ENCODE measurements at places on chromosomes 11 and 22.
A peak's percentile ranks its signal among the peaks of the same experiment; 100 is the strongest.

- no peak for DNase-seq
Measured at GRCh38 chr22:48404801-48405447, 1422.7 kb downstream of the BRD1 start.

DNA sequence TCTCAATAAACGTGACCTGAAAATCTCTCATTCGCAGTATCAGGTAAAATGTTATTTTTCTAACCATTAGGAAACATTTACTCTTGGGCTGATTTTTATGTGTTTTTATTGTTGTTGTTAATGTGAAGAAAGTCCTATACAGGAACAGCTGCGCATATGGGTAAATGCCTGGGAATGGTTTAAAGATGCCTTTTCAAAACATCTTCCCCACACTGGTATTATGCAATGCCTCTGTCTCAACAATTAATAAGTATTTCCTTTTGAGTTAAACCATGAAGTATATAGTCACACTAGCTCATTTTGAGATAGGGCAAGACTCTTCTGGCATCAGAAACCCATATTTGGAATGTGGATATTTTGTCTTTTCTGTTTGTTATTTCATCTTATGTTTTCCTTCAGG lies 13.7 kb upstream of the LIN7C start:
- DNase-seq: no peak

- DNase-seq: peak; percentile 56
Measured at GRCh38 chr11:27699242-27699925, 871 bp downstream of the BDNF start.

GRCh38 chr11:72732329-72732728 lies 19.9 kb downstream of the ARAP1 start:
- DNase-seq: no peak

- DNase-seq: no peak
Measured at GRCh38 chr11:69515271-69516245, 34.1 kb downstream of the LINC01488 start.

DNA sequence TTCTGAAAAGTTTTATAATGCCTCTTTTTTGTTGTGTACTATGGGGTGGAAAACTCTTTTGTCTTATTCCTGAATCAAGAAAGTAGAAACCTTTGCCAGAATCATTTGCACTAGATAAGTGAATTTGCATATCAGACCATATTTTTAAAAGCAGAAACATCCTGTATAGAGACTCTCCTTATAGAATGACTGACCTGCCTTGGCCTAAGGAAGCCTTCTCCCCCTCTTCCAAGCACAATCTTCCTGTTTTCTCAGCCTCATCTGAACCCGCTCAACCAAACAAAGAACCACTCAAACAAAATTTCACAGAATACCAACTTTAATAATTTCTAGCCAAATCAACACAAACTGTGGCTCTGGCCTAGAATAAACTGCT lies 60.3 kb downstream of the SIK3 start:
- no peak for DNase-seq

DNA sequence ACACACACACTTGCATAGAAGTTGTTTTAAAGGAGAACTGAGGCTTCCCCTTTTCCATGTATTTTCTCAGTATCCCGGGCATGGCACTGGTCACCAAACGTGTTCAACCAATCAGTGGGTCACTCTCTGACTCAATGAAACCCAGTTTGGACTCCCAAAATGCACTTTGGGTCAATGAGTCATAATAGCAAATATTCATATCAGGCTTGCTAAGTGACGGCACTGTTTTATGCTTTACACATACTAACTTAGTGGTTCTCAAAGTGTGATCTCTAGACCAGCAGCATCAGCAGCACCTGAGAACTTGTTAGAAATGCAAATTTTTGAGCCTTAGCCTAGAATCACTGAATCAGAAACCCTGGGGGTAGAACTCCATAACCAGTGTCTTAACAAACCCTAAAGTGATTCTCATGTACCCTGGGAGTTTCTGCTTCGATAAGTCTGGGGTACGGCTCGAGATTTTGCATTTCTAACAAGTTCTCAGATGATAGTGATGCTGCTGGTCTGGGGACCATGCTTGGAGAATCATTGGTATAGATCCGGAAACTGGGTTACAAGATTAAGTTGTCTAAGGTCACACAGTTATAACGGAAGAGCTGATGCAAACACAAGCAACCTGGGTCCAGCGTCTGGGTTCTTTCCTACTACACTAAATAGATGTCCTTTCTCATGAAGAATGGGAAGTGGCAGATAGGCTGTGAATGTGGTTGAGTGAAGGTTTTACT lies 35.6 kb downstream of the ETS1 start:
- no peak for DNase-seq

- DNase-seq: no peak
Measured at GRCh38 chr22:33379836-33380235, 321.7 kb upstream of the SYN3 start.

- no peak for DNase-seq
Measured at GRCh38 chr22:39332441-39333064, 13.1 kb upstream of the RPL3 start.

GRCh38 chr11:78690352-78690987 lies 115.8 kb upstream of the NARS2 start:
- DNase-seq: peak; percentile 75

- DNase-seq: no peak
Measured at GRCh38 chr11:77346906-77347603, 45.6 kb upstream of the GDPD4 start.

- no peak for DNase-seq
Measured at GRCh38 chr11:60858731-60859464, 3.1 kb upstream of the PTGDR2 start.

- DNase-seq: no peak
Measured at GRCh38 chr11:44146931-44147330, 51.5 kb downstream of the EXT2 start.

DNA sequence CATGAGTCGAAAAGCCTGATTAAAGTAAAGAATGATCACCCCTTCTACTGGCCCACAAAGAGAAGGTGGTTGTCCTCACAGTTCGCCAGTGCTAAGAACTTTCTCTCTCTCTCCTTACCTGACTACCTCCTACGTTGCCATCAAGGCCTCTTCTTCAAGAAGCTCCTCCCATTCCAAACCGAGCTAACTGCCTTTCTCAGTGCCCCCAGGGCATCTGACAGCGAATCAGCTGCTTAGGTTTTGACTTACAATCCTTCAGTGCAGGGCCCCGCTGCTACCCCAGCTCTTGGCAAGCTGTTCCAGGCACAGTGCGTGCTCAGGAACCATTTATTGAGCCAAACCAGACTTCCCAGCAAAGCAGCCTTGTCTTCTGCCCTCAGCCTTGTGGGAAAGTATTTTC lies 5.8 kb downstream of the VSTM5 start:
- DNase-seq: no peak

- DNase-seq: no peak
Measured at GRCh38 chr11:120392793-120393192, 56.6 kb downstream of the ARHGEF12 start.

DNA sequence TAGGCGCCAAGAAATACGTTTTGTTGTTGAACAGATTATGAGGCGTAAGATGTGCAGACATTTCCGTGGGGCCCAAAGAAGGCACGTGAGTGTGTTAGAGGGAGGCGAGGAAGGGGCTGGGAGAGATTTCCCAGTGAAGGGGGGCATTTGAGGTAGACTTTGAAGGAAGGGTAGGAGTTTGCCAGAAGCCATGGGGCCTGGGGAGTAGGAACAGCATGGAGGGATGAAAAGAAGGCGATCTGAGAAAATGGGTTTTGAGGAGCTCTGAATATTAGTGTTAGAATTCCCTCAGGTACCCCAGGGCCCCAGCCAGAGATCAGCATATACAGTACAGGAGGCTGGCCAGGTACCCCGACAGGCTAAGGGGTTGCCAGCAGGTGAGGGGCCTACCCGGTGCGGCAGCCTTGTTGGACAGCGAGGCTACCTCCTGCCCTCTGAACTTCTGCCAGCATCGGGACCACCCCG lies 414 bp upstream of the MIEF1 start:
- no peak for DNase-seq

DNA sequence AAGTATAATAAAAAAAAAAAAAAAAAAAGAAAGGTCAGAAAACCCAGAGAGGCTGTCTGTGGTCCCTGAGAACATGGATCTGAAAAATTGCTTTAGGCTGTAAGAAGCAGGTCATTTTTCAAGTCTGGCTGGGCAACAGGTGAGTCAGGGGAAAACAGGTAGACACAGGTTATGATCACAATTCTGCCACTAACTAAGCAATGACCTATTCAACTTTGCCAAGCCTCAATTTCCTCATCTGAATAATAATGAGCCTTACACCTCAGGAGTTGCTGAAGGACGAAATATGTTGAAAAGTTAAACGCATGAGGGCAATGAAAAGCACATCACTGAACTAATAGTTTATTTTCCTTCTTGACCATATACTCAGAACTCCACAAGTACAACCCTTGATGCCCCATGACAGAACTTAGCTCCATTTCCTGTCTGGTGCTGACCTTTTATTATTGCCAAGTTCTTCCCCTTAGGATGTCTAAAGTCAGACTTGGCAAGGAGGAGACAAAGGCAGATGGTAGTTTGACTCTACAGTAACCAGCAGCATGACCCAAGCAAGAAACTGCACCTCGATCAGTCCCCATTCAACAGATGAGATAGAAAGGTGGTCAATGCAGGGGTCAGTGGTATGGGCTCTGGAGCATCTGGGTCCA lies 93.6 kb downstream of the SYN3 start:
- no peak for DNase-seq

DNA sequence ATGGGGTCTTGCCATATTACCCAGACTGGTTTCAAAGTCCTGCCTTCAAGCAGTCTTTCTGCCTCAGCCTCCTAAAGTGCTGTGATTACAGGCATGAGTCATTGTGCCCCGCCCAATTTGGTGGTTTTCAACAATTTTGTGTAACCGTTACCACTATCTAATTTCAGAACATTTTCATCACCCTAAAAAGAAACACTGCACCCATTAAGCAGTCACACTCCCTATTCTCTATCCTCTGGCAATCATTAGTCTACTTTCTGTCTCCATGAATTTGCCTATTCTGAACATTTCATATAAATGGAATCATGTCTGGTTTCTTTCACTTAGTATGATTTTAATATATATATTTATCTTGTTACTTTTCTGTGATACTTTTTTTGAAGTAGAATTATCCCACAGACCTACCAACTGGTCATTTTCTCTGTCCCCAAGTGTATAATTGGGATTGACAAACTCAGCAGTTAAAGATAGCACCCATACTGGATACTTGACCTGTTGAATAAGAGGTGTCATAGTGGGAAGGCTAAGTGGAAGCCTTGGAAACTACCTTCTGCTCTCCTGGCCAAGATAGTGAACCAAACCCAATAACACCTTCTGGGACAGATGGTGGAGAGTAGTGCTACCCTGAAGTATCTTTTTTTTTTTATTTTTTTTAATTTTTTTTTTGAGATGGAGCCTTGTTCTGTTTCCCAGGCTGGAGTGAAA lies 64.8 kb downstream of the STIM1 start:
- DNase-seq: no peak

- DNase-seq: no peak
Measured at GRCh38 chr11:44271286-44271685, 38.7 kb downstream of the ALX4 start.

GRCh38 chr22:26431261-26431995 lies 2.4 kb downstream of the ASPHD2 start:
- DNase-seq: no peak

- peak; percentile 40 for DNase-seq
Measured at GRCh38 chr11:36455658-36456111, 54.4 kb downstream of the TRAF6 start.

DNA sequence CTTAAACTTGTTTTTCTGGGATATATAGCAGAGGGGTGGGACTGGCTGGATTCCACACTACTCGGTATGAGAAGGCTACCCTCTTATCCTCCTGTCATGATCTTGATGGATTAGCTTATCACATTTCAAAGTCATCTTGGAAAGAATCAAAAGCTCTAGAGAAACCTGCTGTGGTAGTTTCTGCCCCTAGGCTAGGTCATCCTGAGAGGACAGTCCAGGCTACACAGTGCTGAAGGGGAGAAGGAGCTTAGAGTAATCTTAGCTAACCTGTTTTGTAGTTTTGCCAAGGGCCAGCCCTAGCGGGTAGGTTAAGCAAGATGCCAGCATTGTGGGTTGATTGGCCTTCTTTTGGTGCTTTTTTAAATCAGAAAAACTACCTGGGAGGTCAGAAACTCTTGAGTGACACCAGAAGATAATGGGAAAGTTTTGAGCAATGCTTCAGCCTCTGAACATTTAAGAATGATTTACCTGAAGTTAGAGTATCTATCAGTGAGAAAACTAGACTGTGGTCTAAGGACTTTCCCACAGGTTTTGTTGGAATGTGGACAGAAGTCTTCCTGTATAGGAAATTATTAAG lies 21.3 kb downstream of the PIWIL4 start:
- DNase-seq: no peak

GRCh38 chr11:103927535-103927934 lies 108.9 kb upstream of the DDI1 start:
- DNase-seq: peak; percentile 58

DNA sequence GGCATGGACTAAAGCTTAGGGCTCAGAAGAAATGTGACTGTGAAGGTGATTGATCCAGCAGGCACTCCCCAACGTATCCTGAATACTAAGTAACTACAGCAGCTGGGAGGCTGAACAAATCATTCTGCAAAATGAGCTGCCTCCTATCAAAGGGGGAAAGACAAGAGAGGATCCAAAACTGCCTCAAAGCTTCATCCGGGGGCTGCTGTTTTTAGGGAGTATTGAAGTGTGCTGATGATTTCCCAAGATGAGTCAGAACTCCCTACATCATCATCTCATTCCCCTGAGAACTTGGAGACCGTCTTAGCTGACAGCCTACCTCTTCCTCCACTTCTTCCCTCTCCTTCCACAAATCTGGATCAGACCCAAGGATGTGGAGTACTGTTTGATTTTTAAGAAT lies 108.4 kb upstream of the GRAMD1B start:
- no peak for DNase-seq

GRCh38 chr11:10338287-10338686 lies 33.4 kb downstream of the ADM start:
- no peak for DNase-seq

DNA sequence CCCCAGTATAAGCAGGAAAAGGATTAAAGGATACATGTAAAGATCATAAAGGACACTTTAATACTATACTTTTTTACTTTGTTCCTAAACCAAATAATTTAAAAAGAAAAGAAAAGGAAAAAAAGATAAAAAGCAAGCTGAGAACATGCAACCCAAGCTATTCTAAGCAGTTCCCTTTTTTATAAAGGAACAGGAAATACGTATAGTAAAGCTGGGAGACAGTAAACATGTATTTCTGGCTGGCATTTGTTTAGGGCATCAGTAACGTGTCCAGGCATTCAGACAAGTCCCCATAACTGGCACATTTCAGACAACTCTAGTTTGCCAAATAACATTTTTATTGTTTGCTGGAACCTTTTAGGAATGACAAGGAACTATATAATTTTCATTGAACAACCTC lies 24.9 kb downstream of the BCO2 start:
- no peak for DNase-seq

GRCh38 chr11:7511401-7511800 lies 2.4 kb upstream of the PPFIBP2 start:
- peak; percentile 86 for DNase-seq
